Activated CD8-positive, alpha-beta memory T cell treated with anti-CD3 and anti-CD28 coated beads for 1 hour (primary cell): ENCODE measurements at places on chromosomes 3 and 15.
A peak's percentile ranks its signal among the peaks of the same experiment; 100 is the strongest.

DNA sequence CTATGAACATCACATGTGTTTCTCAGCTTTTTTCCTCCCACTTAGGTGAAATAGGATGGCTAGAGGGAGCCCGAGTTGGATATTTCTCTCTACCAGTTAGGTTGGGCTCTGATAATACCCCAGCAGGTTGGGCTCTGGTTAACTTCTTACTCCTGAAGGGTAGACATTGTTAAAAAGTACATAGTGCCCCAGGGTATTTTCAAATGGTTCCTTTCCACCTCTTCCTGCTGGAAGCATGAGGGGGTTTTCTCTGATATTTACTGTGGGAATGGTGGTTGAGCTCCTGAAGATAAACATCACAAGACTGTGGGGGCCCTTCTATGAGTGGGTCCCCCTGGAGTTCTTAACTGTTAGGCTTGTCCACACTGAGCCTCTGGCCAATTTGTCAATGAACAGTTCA lies 36.1 kb upstream of the SPESP1 start:
- DNase-seq, result no peak

DNA sequence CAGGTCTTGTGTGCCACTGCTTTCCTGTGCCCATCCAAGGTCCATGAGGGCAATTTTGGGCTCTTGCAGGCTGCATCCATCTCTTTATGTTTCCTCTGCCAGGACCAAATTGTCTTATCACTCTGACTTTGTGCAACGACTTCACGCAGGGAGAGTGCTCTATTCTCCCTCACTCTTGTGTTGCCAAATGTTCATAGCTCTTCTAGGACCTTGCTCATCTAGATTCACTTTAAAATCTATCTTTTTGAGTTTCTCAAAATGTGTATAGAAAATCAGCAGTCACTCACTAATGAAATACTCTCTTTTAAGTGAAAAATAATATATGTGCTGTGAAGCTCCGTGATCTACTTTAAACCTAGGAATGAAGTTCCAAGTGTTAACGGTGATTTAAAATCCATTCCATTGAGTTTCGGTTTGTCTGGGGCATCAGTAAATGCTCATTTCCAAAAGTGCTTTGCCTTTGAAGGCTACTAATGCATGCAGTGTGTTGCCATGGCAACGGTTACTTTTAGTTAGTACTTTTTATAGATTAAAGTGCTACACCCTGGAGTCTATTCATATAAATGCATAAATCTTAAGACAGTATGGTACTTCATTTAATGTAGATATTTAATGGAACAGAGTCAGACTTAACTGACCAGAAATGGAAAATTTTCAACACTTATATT lies 46.6 kb upstream of the GOLGA8J start:
- no peak for DNase-seq

DNA sequence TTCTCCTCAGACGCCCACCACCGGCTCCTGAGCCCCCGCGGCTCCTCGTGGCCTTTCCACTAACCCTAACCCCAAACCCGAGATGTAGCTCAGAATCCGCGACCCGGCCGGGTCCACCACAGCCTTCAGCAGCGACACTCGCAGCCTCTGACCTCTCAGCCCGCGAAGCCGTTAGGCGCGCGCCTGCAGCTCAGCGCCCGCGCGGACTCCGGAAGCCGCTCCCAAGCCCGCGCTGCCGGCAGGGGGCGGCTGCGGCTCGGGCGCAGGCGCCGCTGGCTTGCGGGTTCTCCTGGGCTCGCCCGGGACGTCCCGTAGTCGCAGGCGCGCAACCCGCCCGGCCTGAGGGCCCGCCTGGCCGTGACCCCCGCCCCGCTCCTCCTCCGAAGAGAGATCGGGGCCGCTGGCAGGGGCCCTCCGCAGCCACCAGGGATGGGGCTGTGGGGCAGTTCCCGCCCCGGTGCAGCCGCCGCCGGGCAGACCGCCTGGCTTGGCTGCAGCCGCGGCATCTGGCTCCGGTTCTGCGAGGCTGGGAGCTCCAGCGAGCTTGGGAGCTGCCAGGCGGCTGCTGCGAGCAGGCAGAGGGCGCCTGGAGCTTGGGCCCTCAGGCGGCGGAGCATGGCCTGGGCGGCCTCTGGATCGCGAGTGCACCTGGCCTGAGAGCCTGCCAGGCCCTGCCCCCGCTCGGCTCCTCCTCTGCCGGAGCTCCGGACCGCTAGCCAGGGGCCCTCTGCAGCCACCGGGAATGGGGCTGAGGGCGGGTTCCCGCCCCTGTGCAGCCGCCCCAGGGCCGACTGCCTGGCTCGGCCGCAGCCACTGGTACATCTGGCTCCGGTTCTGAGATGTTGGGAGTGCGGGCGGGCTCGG lies 120.7 kb downstream of the LMLN start:
- peak; percentile 27 for DNase-seq

DNA sequence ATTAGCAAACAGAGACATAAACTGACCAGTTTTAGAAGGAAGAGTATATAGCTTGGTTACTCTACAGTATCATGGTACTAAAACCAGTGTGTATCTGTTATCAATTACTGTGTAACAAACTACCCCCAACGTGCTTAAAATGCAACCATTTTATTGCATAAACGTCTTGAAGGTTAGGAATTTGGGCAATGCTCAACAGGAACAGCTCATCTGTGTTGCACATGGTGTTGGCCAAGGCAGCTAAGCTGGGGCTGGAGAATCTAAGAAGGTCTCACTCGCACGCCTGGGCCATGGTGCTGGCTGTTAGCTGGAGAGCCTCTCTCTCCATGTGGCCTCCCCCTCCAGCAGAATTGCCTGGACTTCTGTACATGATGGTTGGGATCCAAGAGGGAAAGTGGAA lies 81.2 kb upstream of the THBS1 start:
- no peak for DNase-seq

- DNase-seq, result no peak
Observed at GRCh38 chr15:56053046-56053400, 59.6 kb upstream of the NEDD4 start.

GRCh38 chr3:9064850-9065249 lies 101.6 kb upstream of the RAD18 start:
- no peak for DNase-seq

DNA sequence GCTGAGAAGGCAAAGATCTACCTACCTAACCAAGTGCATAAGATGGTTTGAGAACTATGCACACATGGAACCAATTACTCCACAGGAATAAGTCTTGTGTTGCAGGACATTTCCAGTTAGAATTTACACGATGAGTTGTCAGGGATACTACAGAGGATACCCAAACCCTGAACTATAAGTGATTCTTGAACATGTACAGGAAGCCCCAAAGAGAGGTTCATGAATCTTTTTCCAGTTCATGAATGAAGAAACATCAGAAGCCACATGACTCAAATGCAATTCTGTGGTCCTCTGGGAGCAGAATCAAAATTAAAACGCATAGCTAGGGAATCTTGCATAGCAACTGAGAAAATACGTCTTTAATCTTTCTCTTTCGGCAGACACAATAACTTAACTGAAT lies 114.1 kb upstream of the LMCD1 start:
- DNase-seq, result no peak
